Stimulated activated CD8-positive, alpha-beta memory T cell treated with anti-CD3 and anti-CD28 coated beads, Interleukin-4, amount 100 ng/mL, for 24 hours (primary cell): ENCODE measurements at places on chromosomes 11 and 22.

DNA sequence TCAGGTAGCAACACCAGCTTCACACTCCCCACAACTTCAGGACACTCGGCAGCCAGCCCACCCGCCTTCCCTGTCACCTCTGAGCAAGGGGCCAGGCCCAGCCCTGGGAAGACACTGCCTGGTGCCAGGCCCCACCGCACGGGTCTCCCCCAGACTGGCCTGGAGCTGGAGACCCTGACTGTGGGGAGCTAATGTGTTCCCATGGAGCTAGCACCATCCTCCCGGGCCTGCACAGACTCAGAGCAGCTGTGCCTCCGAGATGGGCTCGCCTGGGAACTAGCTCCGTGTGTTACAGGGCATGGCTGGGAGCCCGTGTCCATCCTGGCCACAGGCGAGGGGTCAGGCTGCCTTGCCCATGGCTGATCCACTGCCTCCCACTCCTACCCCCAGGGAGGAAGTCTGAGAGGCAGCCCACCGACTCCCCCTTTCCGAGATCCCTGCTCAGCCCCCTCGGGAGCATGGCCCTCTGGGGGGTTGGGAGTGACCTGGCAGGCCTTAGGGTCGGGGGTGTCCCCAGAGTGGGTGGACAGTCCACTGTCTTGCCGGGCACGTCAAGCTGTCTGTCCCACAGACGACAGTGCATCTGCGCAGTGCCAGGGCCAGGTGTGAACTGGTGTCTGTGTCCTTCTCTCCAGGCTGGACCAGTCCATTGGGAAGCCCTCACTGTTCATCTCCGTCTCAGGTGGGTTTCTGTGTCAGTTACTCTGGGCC, 76.7 kb upstream of the KCNQ1OT1 start:
- no peak for DNase-seq

- DNase-seq: no peak
Measured at GRCh38 chr11:69640995-69641581, at the start of gene CCND1. CCND1 (plus strand) TSS chr11:69641156; CDS start chr11:69641314, 158 bp downstream.

DNA sequence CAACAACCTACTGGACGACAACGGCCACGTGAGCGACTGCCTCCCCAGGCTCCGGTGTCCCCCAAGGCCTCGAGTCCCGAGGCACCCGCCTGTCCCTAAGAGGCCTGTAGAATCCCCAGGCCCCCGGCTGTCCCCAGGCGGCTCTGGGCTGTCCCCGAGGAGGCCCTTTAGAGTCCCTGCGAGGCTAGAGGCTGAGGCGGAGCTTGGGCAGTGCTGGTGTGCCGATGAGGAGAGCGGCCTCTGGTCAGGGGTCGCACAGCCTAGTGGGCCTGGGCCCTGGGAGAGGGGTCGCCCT, 3.7 kb downstream of the TBX1 start:
- DNase-seq: no peak

DNA sequence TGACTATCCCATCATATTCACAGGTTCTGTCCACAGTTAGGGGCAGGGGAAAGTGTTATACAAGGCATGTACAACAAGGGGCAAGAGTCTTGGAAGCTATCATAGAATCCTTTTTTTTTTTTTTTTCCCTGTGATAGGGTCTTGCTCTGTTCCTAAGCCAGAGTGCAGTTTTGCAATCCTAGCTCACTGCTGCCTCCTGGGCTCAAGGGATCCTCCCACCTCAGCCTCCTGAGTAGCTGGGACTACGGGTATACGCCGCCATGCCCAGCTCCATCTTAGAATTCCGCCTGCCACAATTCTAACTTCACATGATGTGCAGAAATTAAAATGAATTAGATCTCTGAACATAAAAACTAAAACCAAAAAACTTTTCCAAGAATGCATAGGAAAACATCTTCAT, 31.7 kb downstream of the ZFTA start:
- DNase-seq: no peak

DNA sequence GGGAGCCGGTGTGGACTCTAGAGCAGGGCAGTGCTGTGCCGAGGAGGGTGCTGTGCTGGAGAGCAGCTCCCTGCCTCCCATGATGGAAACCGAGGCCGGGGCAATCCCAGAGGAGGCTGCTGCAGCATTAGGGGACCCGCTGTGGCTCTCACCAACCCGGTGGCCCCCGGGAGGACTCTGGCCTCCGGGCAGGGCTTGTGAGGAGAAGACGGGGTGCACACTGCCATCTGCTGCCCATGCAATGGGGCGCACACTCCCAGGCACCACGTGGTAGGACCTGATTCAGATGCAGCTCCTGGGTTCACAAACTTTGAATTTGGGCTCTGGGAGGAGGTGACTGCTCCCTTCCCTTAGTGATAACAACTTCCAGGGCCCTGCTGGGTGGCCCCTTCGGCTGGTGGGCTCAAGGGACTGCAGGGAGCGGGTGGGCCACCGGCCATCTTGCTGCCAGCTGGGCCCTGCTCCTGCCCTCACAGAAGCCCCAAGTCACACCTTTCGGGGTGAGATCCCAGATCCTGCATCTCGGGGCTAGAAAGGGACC, 93.8 kb upstream of the FGF3 start:
- DNase-seq: no peak

GRCh38 chr22:50443801-50444625, 30.8 kb downstream of the SBF1 start:
- DNase-seq: no peak

DNA sequence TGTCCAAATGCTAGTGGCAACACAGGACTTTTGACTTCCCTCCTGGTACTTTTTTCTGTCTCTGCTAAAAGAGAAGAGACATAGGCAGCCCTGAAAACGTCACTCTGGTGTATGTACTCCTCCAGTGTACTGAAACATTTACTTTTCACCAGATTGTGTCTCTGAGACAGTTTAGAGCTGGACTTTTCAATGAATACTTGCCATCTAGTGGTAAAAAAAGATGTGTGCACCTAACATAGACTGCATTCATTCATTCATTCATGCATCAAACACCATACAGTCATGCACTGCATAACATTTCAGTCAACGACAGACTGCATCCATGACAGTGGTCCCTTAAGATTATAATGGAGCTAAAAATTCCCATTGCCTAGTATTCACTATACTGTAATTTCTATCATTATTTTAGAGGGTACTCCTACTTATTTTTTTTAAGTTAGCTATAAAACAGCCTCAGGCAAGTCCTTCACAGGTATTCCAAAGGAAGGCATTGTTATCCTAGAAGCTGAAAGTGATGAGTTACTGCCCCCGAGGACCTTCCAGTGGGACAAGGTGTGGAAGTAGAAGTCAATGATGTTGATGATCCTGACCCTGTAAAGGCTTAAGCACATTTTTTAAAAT, 186.2 kb downstream of the SPON1 start:
- no peak for DNase-seq

- no peak for DNase-seq
Measured at GRCh38 chr11:46246521-46246920, 30.9 kb upstream of the CREB3L1 start.
